Cerebellar nuclear complex (tissue), 1 donor: ENCODE measurements at places on chromosomes 12 and 14.

GRCh38 chr12:83689333-83689732, 1002.6 kb downstream of the TMTC2 start:
- no peak for DNase-seq

DNA sequence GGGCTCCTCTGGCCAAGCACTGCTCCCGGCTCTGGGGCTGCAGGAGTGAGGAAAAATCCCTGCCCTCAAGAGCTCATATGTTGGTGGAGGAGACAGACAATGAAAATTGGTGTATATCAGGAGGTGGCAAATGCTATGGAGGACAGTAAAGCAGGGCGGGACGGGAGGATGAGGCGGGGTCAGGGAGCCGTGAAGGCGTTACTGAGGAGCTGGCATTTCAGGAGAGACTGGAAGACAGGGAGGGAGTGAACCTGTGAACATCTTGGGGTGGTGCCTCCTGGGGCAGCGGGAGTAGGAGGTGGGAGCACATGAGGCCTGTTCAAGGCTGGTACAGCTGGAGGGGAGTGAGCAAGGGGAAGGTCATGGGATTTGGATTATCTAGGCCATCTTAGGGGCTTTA, 26.6 kb downstream of the TSPAN9 start:
- DNase-seq, result no peak

GRCh38 chr12:53493610-53494391, 5.5 kb downstream of the MAP3K12 start:
- DNase-seq, result no peak

GRCh38 chr12:6369916-6370575, 5.3 kb downstream of the SCNN1A start:
- no peak for DNase-seq

- DNase-seq, result no peak
These were observed 34.6 kb upstream of the EVL start for GRCh38 chr14:100030452-100031153.

GRCh38 chr14:72902801-72903530, 9.1 kb upstream of the DPF3 start:
- no peak for DNase-seq

- no peak for DNase-seq
These were observed 114.5 kb downstream of the RAD51B start for GRCh38 chr14:67934087-67934486.

- no peak for DNase-seq
These were observed 80.6 kb upstream of the OVCH1 start for GRCh38 chr12:29578070-29578469.

DNA sequence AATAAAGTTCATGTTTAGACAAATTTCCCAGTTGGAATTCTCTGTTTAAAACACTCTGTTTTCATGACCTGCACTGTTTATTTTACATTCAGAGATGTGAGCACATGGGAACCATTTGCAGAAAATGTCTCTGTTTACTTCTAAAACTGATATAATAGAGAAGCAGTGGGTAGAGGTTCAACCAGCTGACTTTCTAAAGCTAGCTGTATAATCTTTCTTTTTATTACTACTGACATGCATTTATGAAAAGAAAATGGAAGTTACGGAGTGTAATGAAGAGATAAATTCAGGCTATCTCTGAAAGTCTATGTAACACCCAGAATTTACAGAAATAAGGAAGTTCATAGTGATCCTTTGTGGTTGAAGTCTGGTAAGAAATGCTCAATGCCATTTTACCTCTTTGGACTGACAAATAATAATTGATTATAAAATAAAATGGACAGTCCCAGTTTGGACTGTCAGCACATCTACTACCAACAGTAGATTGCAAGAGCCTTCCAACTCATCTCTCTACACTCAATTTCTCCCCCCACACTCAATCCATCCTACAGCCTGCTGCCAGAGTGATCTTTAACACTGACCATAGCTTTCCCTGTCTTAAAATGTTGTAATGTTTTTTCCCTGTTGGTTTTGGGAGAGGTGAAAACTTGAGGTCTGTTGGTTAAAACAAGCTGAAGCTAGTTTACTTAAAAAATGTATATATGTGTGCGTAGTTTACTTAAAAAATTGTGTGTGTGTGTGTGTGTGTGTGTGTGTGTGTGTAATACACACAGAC, 137.4 kb downstream of the AEBP2 start:
- DNase-seq, result no peak

GRCh38 chr12:73225371-73225937, 953.3 kb downstream of the TRHDE start:
- DNase-seq, result no peak

GRCh38 chr14:83850092-83850491, 1679.9 kb upstream of the FLRT2 start:
- no peak for DNase-seq

DNA sequence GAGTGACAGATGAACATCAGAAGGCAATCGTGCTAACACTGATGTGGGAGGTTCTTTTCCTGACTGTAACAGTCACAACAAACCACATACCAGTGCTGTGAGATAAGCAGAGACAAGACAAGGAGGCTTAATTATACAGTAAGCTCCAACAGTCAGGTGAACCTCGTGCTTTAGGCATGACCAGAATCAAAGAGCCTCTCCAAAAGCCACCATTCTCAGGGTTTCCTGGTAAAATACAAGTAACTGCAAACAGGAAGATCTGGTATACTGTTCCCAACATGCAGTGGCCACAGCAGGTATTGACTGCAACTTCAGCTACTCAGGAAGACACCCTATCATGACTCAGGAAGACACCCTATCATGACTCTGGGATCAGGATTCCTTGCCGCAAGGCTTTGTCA, 47.3 kb upstream of the GTF2A1 start:
- DNase-seq, result no peak

DNA sequence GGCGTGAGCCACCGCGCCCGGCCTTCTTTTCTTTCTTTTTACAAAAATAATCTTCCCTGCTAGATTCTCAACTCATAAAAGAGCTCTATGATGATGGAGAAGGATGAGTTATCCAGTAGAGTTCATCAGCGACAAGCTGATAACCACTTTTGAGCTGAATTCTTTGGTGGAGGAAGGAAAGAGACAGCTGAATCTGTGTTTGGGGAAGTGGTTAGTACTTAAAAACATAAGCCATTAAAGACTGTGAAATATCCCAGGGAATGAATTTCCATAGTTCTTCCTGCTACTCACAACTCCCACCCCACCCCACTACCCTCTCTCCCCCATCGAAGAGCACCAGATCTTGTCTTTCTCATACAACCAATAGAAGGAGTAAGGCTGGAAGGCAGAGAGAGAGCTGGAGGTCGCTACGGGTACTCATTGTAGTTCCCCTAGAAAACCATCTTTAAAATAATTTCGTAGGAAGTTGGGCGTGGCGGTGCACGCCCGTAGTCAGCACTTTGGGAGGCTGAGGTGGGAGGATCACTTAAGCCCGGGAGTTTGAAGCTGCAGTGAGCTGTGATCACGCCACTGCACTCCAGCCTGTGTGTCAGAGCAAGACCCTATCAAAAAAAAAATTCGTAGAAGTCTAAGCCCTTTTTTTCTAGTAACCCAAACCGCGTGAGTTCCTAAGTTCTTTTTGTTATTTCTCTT, 647 bp upstream of the ESPL1 start:
- no peak for DNase-seq

GRCh38 chr14:24534286-24534685, 26.2 kb upstream of the CMA1 start:
- no peak for DNase-seq

DNA sequence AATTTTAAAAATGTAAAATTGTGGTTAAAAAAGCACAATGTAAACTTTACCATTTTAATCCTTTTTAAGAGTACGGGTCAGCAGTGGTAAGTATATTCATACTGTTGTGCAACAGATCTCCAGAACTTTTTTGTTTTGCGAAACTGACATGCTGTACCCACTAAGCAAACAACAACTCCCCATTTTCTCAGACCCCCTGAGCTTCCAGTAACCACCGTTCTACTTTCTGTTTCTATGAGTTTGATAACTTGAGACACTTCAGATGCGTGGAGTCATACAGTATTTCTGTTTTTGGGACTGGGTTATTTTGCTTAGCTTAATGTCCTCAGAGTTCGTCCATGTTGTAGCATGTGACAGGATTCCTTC, 38.0 kb downstream of the CHST11 start:
- no peak for DNase-seq

DNA sequence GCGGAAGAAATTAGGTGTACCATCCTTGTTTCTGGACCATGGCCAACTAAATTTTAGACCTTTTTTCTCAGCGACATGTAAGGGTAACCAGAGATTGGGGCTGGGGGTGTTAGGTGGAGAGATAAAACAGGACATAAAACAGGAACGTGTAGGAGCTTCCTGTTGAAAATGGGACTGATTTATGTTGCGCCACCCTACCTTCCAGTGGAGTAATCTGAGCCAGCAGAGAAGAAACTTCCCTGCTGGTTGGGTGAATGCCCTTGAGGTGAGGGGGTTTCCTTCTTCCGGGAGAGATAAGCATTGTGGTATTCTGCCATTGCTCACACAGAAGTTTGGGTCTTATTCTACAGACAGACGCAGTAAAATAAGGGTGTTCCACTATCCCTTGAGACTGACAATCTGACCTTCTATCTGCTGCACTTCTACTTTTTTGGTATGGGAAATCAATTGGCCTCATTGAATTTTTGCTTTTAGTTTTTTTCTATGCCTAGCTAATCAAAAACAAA, 417.6 kb downstream of the PCNX1 start:
- no peak for DNase-seq

- DNase-seq, result no peak
These were observed 113.1 kb upstream of the CCND2 start for GRCh38 chr12:4160314-4161040.

- no peak for DNase-seq
These were observed 144.0 kb upstream of the TMPO start for GRCh38 chr12:98371419-98371818.

DNA sequence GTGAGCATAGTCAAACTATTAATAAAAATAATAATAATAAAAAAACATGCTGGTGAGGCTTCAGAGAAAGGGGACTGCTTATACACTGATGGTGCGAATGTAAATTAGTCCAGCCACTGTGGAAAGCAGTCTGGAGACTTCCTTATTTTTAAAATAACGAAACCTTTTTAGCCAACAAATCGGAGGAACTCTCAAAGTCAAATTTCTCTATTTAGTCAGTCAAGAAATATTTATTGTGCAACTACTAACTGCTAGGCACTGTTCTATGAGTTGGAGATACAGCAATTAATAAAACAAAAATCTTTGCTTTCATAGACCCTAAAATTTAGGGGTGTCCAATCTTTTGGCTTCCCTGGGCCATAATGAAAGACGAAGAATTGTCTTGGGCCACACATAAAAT, 10.8 kb downstream of the TAOK3 start:
- no peak for DNase-seq

- DNase-seq, result no peak
These were observed 636 bp downstream of the GOLGA3 start for GRCh38 chr12:132827763-132828703.

GRCh38 chr12:52050116-52050757, 1.0 kb upstream of the NR4A1 start:
- DNase-seq, result no peak

- DNase-seq, result no peak
These were observed 20.9 kb upstream of the CNIH1 start for GRCh38 chr14:54462048-54462447.

DNA sequence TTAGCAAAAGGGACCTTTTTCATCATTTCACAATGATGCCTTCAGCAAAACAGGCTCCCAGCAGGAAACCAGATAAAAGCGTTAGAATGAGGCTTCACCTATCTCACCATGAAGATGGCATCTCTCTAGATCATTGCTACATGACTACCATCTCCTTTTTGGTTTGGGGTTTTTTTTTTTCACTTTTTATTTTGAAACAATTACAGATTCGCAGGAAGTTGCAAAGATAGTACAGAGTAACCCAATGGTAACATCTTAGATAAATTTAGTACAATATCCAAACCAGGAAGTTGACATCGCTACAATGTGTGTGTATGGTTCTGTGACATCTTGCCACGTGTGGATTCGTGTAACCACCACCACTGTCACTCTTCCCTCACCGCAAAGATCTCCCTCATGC, 22.3 kb upstream of the PWP1 start:
- no peak for DNase-seq

DNA sequence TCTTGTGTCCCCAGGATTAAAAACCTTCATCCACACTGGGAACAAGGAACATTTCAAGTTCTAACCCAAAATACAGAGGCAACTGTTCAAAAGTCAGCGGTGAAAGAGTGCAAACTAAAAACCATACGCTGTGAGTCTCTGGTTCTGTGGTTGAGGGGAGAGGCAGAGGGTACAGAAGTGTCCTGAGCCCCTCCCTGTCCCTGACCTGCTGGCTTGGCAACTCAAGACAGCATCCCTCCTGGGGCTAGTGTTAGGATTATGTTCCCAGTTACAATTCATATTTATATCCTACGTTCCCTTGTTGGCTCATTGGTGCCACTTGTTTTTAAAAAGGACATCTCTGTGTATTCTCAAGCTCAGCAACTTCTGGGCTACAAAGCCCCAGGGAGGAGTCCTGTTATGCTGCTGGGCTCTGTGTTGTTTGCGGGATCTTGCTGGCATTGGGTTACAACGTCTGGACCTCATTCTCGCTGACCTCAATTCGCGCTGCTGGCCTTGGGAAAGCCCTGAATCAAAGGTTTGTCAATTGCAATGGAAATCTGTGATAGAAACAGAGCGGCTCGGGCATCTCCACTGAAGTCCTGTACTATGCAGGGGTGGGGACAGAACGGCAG, 420.8 kb downstream of the FUT8 start:
- DNase-seq, result no peak

DNA sequence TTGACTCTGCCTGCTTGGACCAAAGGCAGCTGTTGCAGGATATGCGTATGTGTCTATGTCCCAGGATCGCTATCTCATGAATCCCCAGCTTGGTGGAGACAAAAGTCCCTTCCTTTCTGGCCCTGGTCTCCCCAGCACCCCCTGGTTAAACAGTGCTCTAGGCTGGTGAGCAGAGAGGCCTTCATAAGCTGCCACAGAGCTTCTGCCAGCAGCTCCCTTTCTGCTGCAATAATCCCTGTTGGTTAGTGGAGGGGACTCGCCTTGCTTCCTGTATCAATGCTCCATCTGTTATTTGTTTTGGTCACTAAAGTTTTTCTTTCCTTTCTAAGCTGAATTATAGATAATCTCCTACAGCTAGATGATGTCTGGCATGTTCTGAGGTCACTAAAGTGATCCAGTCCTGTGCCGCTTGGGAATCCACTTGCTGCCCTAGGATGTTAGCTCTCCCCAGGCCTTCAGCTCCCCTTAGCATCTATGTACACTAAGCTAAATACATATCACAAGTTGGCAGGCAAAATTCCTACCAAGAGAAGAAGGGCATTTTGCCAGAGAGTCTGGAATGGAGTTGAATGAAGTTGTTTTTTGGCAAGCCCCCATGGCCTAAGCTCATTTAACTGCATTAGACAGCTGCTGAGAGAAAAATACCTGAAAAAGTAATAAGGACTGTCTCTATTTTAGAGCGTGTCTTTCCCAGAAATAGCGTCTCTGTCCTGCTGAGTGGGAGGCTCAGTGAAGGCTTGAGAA, 47.8 kb downstream of the RDH12 start:
- DNase-seq, result no peak

GRCh38 chr14:89215531-89215930, 201.5 kb downstream of the FOXN3 start:
- DNase-seq, result no peak
